ENCODE measurements at places on chromosomes 11 and 22.
A peak's percentile ranks its signal among the peaks of the same experiment; 100 is the strongest.

- DNase-seq: peak; percentile 65
These were observed 28.8 kb upstream of the MOB2 start for GRCh38 chr11:1515082-1516060.

GRCh38 chr11:93225662-93226061, 27.9 kb upstream of the SLC36A4 start:
- DNase-seq: no peak

DNA sequence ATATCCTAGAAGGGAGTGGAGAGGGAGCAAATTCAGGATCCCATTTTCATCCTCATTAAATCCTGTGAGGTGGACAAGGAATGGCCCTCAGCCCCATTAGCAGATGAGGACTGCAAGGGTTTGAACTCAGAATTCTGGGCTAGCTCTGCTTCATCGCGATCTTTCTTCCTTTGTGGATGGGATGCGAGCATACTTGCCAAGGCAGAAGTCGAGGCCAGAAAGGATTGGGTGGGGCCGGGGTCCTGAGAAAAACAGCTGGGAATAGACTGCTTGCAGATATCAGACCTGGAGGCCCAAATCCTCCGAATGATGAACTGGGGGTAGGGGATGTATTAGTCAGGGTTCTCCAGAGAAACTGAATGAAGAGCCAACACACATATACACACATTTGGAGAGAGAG, 179.0 kb downstream of the CHST1 start:
- DNase-seq: no peak

- DNase-seq: no peak
These were observed 6.8 kb upstream of the RGL4 start for GRCh38 chr22:23684026-23684425.

DNA sequence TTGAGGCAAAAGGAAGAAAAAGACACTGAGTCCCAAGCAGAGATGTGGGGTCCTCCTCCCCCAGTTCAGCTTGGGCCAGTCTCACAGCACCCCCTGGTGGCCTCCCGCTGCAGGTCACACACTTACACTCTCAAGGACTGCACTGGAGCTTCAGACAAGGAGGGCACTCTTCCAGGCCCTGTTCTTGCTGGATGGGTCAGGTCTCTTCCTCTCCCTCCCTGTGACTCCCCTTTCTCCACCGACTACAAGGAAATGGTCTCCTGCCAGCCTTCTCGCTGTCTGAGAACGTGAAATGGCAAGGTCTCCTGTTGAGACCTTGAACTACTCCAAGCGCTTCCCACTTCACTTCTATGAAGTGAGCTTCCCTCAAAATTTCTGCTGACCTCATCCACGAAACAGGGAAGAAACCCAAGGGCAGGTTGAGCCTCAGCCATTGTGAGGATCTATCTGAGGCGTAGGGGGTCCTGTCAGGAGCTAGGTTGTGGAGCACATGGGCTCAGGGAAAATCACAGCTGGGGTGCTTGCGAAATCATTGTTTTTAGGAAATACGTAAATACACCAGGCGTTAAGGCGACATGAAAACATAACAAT, 11.2 kb upstream of the IGLL1 start:
- peak; percentile 24 for DNase-seq

DNA sequence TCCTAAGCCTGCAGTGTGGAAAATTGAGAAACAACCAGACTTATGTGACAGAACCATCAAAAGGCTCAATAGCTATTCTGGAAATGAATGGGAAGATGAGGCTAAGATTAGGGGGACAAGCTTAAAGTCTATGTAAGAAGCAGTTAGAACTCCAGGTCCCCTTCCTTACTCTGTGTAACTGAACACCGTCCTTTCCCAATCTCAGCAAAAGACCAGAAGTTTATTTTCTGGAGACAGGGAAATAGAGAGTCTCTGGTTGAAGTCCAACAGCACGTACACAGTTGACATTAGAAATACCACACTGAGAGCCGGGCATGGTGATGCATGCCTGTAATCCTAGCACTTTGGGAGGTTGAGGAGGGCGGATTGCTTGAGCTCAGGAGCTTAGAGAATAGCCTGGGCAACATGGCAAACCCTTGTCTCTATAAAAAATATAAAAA, 93.9 kb downstream of the CD44 start:
- DNase-seq: no peak
